ENCODE measurements at places on chromosomes 1 and 21.

DNA sequence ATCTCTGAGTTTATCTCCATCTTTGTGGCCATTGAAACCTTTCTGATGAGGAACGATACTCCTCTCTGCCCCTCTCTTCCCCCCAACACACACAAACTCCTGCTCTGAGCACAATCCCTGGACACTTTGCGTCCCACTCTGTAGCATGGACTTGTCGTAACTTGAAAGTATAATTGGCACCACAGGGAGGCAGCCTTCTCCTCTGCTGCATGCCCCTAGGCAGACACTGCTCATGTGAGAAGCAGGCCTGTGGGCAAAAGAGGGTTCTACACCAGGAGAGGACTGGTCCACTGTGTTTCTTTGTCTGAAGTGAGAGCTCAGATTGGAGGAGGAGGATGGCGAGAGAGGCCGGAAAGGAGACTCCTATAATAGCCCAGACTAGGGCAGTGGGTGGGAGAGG is 3.8 kb upstream of the PARS2 start:
- no peak for DNase-seq

- DNase-seq: no peak
These were observed 2.9 kb downstream of the JUN start for GRCh38 chr1:58780836-58781452.

DNA sequence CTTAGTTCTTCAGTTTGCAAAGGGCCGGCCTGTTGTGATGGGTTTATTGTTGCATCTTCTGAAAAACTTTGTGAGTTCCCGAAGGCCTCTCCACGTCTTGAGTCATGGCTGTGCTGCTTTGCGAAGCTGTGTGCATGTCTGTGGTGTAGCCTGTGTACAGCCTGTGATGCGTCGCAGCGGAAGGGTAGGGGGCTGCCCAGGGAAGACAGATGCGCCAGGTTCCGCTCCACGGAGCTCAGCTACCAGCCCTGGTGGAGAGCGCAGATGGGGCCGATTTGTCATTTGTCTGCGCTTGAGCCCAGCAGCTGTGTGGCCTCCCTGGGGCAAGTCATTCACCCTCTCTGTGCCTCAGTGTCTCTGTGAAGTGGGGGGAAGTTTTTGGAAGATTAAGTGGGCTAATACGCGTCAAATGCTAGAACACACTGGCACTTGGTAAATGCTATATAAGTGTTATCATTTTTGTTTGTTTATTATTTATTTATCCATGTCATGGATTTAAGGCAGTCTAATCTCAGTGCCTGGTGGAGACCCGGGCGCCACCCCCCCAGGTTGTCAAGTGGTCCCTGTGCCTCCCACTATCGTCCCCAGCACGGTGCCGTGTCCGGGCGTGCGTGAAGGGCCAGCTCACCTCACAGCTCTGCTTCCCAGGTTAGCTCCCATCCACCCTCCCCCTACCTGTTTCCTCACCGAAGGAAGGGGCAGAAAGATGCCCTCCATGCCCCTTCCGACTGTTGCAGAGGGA is 8.4 kb downstream of the PDE9A start:
- no peak for DNase-seq

GRCh38 chr1:214615109-214615508 is 12.1 kb downstream of the CENPF start:
- no peak for DNase-seq

- peak; percentile 30 for DNase-seq
These were observed 149.2 kb upstream of the JUN start for GRCh38 chr1:58932859-58933598.

- DNase-seq: no peak
These were observed 45.7 kb downstream of the SLC37A1 start for GRCh38 chr21:42559326-42559725.

DNA sequence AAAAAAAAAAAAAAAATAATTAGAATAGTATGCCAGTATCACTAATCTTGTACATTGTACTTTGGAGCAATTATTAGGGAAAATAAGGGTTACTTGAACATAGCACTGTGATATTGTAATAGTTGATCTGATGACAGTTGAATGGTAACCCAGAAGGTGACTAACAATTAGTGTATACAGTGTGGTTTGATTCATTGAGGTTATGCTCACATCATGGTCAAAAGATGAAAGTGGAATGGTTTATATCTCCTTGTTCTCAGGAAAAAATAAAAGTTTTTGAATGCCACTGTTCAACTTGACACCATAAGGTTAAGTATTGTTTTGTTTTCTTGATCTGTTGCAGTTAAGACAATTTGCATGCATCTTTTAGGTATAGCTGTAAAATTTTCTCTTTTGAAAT is 87.0 kb downstream of the GPR52 start:
- no peak for DNase-seq

GRCh38 chr1:31633117-31633516 is 11.6 kb downstream of the PEF1 start:
- DNase-seq: no peak

DNA sequence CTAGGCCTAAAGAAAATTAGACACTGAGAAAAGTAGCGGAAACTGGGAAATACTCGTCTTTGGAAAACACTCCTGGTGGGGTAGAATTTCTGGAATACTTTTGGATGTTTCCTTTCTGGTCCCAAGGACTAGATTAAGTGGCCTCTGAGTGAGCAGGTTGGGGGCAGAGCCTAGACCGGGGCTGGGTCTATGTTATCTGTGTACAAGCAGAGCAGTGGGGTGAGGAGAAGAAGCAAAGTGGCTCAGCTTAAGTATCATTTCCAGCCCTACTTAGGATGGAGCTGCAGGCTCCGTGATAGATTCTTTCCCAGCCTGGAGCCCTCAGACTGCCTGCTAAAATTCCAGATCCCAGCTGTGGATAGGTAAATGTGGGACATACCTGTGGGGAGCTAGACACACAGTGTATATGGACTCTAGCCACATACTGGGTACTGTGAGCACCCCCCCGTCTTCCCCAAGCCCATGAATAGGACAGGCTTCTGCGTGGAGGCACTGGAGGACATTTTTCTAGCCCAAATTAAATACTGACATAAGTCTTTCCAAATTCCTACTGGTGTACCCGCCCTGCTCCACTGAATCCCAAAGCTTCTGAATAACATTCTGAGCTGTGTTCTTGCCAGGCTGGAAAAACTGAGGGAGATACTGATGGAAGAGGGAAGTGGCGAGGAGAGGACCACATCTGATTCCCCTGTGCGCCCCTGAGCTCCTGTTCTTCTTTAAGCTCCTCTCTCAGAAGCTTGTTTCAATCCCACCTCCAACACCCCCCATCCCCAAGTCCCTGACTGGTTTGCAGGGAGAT is 6.8 kb downstream of the FMOD start:
- no peak for DNase-seq

DNA sequence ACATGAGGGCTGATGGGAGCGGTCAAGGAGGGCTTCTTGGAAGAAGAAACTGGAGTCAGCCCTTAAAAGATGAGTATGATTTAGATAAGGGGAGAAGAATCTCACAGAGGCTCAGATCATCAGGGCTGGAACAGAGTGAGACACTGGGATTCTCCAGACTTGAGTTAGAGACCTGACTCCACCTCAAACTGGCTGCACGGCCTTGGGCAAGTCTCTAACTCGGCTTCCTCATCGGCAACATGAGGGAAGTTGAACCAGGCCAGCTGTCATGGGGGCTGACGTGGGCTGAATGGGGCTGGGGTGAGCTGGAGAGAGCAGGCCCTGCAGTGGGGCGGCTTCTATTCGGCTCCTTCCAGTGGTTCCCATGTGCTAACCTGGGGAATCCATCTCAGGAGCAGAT is 2.5 kb downstream of the C1QC start:
- no peak for DNase-seq

- DNase-seq: peak; percentile 62
These were observed 64.3 kb downstream of the CAMSAP2 start for GRCh38 chr1:200802865-200803512.

DNA sequence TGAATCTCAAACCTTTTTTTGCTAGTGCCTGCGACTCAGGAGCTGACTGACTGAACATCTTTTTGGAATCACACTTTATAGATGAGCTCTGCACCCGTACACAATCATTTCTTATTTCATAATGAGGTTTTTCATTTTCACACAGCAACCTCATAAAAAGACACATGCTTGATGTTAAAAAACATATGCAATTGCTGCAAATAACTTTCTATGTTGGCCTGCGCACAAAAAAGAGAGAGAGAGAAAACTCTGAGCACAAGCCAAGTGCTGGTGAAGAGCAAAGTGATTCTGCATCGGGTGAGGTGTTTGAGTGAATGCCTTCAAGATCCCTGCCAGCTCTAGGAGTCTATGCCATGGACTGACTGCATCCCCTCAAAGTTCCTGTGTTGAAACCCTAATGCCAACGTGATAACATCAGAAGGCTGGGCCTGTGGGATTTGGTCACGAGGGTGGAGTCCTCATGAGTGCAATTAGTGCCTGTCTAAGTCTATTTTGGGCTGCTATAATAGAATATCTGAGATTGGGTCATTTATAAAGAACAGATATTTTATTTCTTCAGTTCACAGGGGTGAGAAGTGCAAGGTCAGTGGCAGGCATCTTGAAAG is 36.6 kb downstream of the C1orf87 start:
- DNase-seq: no peak

GRCh38 chr1:40519517-40519916 is 10.9 kb downstream of the EXO5 start:
- DNase-seq: no peak

GRCh38 chr1:54111624-54112023 is 41.2 kb downstream of the CDCP2 start:
- DNase-seq: no peak

DNA sequence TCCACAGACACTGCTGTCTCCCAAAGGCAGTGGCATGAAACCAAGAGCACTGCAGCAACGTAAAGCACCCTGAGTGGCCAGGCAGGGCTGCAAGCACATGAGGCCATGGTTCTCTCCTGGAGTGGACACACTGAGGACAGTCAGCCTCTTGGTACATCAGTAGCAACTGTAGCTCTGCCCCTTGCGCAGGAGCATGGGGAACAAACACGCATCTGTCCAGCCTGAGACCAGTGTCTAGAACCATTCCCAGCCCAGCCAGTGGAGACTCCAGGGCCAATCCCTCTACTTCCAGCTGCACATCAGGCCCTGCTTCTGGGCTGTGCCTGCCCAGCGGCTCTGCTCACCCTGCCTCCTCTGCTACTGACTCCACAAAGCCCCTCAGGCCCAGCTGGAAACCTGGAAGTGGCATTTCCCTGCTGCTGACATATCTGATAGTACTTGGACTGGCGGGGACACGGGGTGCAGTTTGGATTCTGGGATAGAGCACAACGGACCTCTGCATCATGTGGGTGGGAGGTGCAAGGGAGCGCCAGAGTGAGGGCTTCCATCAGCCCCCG is 49.0 kb downstream of the TOR1AIP2 start:
- no peak for DNase-seq

- peak; percentile 39 for DNase-seq
These were observed 16.3 kb upstream of the CDK18 start for GRCh38 chr1:205488074-205488723.

GRCh38 chr1:230267338-230268065 is 158.6 kb downstream of the PGBD5 start:
- DNase-seq: no peak

GRCh38 chr1:41255978-41256377 is 13.9 kb upstream of the SCMH1 start:
- no peak for DNase-seq

GRCh38 chr1:2948751-2949680 is 72.3 kb upstream of the ACTRT2 start:
- DNase-seq: no peak

DNA sequence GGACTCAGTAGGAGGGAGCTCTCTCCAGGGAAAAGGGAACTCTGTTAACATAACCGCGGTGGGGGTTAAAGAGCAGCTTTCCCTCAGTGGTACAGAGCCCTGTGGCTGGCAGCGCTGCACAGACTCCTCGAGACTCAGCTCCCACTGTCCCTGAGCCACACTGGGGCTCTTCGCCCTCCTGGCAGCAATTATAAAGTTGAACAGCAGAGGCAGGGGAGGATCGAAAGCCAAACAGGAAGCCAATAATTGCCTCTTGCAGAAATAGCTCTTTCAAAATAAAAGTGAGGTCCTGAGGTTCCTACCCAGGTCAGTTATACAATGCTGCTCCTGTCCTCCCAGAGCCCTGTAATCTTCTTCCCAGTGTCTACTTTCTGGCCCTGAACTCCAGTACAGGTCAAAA is 77.0 kb downstream of the FAM78B start:
- DNase-seq: no peak

GRCh38 chr1:31181515-31182343 is 58.0 kb downstream of the NKAIN1 start:
- DNase-seq: no peak

GRCh38 chr1:81314513-81315233 is 486.1 kb upstream of the ADGRL2 start:
- DNase-seq: no peak

DNA sequence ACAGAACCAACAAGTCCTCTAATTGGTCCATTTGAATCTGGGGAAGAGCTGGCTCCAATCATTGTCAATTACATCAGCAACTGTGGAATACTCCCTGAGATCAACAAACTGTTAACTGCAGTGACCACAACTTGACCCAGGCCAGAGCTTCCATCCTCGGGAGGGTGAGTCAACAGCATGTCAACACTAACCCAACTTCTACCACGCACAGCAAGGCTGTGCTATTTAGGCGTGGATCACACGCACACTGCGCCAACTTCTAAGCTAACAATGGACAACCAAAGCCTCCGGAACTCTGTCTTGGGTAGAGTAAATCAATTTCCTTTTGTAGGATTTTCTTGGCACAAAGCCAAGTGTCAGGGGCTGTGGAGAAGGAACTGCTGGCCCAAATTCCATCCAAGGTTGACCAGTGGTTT is 30.4 kb downstream of the APP start:
- DNase-seq: peak; percentile 66

DNA sequence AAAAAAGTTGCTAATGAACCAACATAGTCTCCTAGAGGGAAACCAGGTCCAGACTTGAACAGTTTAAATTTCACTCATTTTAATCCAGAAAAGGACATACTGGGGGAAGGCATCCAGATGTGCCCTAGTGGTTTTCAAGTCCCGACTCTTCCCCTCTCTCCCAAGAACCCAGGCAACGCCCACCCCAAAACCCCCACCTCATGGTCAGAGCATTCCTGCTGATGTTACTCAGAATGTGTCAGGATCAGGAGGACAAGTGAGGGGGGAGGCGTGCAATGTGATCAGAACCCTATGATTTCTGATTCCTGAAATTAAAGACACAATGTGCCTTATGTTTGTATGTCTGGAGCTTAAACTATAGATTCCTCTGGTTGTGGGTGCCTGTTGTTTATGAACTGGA is 1.6 kb upstream of the CTSK start:
- DNase-seq: peak; percentile 71

DNA sequence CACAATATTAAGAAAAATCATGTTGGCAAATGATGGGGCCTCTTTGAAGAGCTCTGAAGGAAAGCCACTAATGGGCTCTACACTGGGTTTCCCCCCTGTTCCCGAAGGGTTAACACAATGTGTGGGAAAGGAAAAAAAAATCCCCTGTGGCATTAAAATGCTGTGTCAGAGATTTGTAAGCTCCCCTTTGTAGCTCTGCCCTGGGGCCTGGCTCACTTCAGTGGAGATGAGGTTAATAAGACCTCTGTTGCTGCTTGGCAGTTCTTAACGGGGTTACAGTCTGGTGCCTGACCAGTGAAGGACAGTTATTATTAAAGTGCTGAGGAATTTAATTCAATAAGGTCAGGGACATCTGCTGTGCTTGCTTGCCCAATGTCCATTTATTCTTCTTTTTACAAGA is 129.7 kb upstream of the UBE2U start:
- DNase-seq: no peak
